ENCODE measurements at places on chromosomes 5 and 9.
A peak's percentile ranks its signal among the peaks of the same experiment; 100 is the strongest.

DNA sequence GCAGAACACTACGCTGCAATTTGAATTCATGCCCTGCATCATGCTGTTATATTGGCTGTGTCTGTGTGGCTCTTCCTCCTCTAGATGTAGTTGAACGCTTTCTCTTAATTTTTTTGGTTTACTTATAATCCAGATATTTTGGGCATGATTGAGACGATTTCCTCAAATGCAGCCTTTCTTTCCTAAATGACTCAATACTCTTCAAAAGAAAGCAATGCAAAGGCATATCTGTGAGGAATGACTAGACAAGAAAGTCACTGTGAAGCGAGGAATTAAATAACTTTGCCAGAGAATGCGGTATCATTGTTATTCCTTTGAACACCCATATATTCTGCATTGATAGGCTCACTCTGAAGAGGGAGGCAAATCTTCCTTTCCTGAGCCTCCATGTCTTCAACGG is 152.8 kb downstream of the YIPF5 start:
- no peak for DNase-seq

- DNase-seq: no peak
Measured at GRCh38 chr9:34089311-34089710, 37.2 kb downstream of the DCAF12 start.

- no peak for DNase-seq
Measured at GRCh38 chr9:136961279-136962065, 9.4 kb downstream of the LCN12 start.

GRCh38 chr9:37839496-37840461 is 39.2 kb downstream of the DCAF10 start:
- DNase-seq: no peak

DNA sequence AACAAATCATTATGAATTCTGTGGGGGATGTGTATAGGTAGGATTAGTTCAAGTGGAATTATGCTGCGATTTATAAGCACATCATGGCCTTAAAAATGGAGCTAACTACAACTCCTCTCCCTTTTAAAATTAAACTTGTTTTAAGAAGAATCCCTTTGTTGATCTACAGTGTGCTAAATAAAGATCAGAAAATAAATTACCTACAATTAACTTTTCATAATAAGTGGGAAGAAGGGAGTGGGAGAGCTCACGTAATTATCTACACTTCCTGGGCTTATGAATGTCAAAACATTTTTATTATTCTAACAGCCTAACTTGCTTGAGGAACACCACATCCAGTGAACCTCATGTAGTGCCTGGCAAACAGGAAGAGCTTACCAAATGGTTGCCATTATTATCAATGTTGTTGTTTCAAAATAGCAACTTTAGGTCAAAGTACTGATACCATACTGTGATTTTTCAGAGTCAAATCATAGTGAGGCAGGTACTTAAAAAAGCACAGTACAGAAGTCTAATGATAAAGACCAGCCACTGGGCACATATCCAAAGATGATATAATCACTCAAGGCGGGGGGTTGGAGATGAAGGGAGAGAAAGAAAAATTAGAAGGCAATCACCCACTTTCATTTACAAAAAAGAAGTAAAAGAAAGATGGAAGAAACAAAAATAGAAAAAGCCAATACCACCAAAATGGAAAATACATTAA is 174.0 kb downstream of the RAPGEF6 start:
- no peak for DNase-seq

DNA sequence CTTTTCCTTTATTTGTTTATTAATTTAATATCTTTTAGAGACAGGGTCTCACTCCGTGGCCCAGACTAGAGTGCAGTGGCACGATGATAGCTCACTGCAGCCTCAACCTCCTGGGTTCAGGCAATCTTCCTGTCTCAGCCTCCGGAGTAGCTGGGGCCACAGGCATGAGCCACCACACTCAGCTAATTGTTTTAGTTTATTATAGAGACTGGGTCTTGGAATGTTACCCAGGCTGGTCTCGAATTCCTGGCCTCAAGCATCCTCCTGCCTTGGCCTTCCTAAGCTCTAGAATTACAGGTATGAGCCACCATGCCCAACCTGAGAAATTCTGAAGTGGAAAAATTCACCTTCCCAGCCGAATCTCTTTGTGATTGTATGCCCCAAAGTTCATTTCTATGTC is 139.4 kb upstream of the SLC12A2 start:
- no peak for DNase-seq

- no peak for DNase-seq
Measured at GRCh38 chr5:181215997-181216989, 6.8 kb upstream of the TRIM41 start.

GRCh38 chr5:14809369-14810155 is 62.0 kb downstream of the ANKH start:
- peak; percentile 38 for DNase-seq

DNA sequence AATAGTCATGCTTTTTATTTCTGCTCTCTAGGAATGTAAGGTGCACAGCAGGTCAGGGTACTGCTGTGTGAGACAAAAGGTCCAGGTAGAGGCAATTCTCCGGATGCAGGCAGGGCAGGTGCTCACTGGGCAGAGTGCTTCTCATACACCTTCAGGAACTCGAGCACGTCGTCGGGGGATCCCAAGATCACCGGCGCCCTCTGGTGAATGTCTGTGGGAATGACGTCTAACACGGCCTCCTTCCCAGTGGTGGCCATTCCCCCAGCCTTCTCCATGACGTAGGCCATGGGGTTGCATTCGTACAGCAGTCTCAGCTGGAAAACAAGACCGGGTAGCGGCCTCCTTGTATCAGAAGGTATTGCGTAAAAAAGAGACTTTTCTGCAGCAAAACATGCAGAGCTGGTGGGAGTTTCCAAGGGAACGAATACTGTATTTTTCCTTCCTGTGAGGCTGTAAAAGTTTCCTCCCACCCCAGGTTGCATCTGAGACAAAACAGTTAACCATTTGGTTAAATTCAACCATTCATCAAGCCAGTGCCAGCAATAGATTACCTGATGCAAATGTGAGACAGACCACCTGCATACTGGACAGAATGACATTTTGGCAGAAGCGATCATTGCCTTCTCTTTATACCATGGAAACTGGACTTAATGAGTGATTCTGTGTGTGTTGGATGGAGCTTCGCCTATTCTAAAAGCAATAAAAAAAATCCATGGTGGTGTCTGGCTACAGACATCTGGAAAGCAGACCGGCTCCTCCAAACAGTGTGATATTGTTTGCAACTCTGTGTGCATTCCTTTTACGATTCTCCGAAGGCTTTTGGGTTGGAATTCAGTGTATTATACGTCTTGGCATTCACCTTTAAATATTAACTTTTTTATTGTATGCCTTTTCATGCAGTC is 9.9 kb upstream of the FBP2 start:
- DNase-seq: peak; percentile 48

DNA sequence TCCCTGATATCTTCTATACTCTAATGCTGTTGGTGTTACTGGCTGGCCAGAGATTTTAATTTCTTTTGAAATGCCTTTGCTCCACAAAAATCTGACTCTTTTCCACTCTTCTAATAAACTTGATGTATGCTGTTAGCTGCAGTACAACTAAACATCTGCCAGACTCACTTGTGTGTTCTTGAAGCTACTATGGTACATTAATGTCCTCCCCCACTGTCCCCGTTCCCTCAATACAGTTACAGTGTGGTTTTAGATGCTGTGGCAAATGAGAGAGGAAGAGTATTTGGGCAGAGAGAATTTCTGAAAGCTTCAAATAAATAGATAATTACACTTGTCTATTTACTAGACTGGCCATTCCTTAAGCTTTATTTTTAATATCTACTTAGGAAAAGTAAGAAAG is 18.3 kb upstream of the ERAP1 start:
- DNase-seq: no peak

GRCh38 chr5:52981507-52981906 is 7.6 kb upstream of the ITGA2 start:
- no peak for DNase-seq

DNA sequence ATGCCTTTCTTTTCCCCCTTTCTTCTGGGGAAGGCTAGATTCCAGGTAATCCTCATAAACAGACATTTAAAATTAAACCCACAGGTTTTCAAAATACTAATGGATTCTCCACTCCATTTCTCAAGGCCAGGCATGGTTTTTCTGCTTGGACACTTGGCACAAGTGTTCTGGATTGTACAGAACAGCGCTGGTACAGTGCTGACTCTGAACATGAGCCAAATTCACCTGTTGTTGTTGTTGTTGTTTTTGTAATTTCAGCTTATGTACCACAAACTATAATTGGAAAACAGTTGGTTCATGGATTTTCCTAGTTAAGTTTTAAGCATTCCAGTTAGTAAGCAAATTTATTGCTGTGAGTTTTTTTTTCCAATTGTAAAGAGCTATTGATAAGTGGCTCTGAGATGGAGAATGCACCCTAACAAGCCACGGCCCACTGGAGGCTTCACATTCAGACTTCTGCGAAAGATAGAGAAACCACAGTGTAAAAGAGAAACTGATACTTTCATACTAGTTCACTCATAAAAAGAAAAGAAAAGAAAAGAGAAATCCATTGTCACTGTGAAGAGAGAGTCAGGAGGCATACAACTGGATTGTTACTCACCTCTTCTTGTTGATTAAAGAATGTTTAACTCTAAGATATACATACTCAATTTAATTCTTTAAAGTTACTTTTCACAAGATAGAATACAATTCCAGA is 16.2 kb upstream of the ITGA1 start:
- DNase-seq: no peak

DNA sequence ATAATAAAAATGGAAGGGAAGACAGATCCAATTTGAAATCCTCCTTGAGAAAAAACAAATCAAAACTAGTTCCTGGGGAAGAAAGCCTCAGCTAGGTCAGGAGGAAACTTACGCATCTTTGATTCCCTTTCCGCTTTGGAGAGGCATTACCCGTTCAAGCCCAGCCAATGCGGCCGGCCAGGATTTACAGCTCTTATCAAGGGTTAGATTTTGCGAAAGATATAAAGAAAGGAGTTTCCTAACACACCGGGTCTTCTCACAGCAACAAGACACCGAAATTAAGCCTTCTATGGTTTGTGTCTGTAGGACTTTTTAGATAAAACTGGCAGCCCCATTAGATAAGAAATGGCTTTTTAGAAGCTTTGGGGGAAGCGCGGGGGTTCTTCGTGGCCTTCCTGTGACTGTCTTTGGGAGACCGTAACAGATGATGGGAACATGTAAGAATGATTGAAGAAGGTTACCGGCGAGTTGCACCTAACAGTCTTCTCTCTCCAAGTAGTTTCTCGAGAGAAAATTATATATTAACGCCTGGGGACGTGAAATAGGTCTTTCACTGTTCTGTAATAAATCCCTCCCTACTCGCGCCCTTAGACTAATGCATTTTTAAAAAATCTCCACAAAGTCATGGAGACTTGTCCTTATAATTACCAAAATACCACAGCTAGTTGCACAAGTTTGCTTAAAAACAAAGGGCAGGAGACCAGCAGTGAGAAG is 1.3 kb upstream of the ISL1 start:
- DNase-seq: no peak

GRCh38 chr9:112487799-112488340 is 1.2 kb downstream of the KIAA1958 start:
- DNase-seq: no peak

DNA sequence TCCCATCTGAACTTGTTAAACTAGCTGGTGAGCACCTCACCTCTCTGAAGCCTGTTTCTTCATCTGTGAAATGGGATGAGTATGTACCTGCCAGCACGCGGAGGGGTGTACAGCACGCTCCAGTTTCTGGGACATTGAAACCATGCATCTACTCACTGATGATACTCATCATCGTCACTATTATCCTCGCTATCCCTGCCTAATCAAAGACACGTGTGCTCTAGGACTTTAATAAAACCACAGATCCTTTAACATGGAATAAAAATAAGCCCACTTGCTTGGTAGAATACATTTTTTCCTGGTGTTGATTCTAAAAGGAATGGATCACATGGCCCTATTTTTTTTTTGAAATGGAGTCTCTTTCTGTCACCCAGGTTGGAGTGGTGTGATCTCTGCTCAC is 37.3 kb upstream of the POMT1 start:
- no peak for DNase-seq

DNA sequence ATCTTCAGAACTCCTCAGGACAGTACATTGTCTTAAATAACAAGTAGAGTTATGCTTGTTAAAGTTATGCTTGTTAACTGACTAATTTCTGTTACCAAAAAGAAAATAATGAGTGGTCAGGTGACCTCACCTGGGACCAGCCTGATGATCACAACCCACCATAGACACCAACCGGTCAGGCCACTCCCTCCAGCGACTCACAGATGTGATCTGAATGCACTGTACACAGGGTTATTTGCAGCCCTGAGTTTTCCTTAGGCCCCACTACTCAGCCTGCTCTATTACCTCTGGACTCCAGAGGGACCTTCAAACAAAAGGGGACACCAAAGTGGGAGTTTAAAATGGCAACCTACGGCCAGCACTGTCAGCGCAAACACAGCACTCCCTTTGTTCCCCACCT is 55.3 kb downstream of the ARSB start:
- DNase-seq: no peak

DNA sequence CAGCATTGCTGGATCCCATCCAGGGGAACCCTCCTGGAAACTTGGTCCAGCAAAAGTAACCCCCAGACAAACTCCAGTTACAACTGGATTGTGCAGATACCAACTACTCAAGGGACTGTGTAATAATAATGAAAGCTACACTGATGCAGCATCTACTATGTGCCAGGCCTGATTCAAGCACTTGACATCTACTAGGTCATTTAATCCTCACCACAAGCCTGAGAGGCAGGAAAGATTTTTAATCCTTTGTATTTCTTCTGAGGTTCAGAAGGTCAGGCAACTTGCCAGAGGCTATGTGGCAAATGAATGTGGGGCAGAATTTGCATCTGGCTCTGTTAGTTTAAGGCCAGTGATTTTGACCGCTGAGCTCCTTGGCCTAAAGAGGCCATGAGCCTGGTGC is 29.5 kb upstream of the FOXI1 start:
- no peak for DNase-seq

DNA sequence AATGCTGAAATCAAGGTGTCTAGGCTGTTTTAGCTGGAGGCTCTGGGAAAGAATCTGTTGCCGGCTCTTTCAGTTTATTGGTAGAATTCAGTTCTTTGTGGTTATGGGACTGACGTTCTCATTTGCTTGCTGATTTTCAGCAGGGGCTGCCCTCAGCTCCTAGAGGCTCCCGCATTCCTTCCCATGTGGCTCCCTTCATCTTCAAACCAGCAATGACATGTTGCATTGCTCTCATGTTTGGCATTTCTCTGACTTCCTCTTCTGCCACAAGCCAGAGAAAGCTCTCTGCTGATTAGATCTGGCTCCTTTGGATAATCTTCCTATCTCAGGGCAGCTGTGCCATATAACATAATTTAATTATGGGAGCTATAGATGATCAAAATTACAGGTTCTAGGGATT is 360.3 kb downstream of the LRRC70 start:
- no peak for DNase-seq

- no peak for DNase-seq
Measured at GRCh38 chr9:91131433-91131839, 230.3 kb downstream of the AUH start.
